ENCODE measurements at places on chromosomes 16 and 17.

- no peak for DNase-seq
Measured at GRCh38 chr16:66036184-66036583, 330.3 kb upstream of the CDH5 start.

DNA sequence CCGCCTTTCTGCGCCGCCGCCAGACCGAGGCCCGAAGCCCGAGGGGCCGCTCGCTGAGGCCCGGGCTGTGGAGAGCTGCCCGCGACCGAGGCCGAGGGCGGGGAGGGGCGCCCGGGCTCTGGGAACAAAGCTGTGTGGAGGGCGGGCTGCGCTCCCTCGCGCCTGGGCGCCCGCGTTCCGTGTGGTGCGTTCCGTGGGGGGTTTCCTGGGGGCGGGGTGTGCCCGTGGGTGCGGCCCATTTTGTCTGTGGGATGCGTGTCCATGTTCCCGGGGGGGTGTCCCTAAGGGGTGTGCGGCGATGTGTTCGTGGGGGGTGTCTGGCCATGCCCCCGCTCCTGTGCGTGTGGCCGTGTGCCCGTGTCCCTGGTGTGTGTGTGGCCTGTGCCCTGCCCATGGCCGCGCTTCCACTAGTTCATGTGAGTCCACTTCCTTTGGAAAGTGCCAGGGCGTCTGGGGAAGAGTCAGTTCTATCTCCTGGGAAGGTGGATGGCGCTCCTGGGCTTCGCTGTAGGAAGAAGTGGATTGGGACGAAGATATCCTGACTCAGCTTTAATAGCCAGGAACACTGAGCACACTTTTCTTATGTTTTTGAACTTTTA is 520 bp downstream of the JPT2 start:
- DNase-seq = no peak

DNA sequence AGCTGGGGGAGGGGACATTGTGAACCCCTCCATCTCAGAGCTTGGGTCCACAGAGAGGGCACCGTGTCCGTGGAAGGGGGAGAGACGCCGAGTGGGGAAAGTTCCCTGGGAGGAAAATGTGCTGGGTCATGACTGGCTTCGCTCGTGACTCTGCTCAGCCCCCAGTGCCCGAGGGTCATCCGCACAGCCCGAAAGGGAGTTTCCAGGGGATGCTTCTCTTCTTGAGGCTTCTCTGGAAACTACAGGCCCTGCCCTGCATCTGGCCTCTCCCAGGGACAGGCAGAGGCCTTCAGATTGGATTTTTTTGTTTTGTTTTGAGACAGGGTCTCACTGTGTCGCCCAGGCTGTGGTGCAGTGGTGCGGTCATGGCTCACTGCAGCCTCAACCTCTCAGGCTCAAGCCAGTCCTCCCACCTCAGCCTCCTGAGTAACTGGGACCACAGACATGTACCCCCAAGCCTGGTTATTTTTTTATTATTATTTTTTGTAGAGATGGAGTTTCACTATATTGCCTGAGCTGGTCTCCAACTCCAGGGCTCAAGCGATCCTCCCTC is 9.8 kb upstream of the GSE1 start:
- no peak for DNase-seq

DNA sequence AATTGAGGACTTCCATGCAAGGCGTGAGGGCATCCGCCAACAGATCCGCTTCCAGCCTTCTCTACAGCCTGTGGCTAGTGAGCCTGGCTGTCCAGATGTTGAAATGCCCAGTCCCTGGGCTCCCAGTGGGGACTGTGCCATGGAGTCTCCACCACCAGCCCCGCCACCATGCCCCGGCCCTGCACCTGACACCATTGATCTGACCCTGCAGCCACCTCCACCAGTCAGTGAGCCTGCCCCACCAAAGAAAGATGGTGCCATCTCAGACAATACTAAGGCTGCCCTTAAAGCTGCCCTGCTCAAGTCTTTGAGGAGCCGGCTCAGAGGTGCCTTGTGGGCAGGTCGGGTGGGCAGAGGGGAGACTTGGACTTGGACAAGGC is 3.1 kb downstream of the MAPK7 start:
- DNase-seq = no peak

DNA sequence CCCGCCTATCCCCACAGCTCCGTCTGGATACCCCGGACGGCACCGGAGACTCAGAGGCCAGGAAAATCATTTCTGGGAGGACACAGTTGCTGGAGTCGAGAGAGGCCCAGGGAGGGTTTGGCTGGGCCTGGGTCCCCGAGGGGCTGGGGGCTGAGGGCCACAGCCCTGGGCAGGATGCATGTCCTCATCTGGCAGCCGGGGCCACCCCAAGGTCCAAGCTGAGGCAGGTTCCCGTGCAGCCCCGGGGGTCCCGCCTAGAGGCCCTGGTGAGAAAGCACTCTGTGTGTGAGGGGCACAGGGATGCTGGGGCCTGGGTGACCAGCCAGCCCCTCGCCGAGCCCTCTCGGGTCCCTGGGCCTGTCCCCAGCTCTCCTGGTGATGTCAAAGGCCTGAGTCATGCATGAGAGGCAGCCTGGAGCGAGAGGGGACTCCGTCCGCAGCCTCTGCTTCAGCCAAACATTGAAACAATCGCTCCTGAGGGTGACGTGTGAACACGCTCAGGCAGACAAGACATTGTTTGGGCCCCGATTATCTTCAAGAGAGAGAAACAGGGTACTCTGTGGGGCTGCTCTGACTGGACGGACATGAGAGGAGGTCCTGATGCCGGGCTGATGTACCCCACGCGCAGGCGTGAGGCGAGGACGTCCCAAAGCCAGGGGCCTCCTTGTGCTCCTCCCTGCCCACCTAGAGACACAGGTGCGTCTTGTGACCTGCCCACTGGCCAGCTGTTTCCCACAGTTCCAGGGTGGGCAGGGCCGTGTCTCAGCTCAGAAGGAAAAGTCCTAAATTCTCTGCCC is 25.8 kb upstream of the C1QTNF8 start:
- DNase-seq = no peak

DNA sequence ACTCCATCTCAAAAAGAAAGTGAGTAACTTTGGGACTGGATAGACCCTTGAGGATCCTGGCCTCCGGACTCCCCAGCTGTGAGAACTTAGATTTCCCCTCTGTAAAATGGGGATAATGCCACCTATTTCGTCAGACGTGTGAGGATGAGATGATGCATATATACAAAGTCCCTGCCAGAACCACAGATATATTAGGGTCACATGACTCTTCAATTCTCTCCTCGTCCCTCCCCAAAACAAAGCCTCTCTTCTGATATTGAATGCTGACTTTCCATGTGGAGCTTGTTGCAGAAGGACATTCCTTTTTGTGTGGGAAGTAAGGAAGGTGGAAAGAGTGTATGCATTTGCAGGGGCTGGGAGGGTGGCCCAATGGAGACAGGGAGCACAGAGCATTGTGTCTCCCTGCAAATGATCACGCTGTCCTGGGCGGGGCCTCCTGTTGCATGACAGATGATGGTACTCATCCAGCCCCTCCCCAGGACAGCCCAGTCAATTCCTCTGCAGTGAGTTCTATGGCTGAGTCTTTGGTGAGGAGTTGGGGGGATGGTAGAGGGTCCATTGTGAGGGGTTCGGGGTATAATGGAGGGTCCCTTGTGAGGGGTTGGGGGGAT is 35.1 kb upstream of the MGAT5B start:
- DNase-seq = no peak

DNA sequence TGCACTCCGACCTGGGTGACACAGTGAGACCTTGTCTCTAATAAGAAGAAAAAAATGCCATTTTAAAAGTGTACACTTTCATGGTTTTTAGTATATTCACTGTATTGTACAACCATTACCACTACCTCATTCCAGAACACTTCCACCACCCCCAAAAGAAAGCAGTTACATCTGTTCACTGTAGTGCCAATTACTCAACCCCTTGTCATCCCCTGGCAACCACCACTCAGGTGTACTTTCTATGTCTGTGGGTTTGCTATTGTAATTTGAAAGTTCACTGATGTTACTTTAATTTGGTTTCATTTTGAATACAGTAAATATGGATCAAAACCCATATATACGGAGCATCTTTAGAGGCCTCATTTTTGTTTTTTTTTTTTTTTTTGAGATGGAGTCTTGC is 6.1 kb downstream of the ZG16 start:
- no peak for DNase-seq

GRCh38 chr17:50219939-50220465 is 18.6 kb upstream of the COL1A1 start:
- no peak for DNase-seq

GRCh38 chr16:50899951-50900350 is 158.1 kb downstream of the CYLD start:
- DNase-seq = no peak
